Natural killer cell (primary cell): ENCODE measurements at places on chromosomes 12 and 14. TPM values are rescaled to one million over a fixed set of nuclear protein-coding genes. Genes with fewer than 3 reads are reported as not detected.
A peak's percentile ranks its signal among the peaks of the same experiment; 100 is the strongest.

DNA sequence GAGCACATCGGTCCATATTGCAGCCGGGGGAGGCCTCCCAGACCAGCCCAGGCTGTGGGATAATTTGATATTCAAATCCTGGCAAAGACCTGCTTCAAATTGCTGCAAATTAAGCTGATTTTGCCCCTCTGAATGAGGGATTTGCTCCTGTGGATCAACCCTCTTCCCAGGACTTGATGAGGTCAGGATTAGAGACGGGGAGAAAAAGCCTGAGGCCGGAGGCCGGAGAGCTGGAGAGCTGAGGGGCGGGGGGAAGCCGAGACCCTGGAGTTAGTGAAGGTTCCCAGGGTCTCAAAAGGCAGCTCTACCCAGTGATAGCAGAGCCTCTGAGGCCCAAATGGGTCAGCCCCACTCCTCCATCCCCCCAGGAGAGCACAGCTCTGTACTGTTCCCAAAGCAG lies 17.5 kb upstream of the VSX2 start:
- no peaks in the 10 kb centered on the region for H3K36me3 ChIP-seq
- peaks cover 7% of the 10 kb centered on the region for H3K27me3 ChIP-seq
- H3K4me1 ChIP-seq: peaks cover 8% of the 10 kb centered on the region
- DNase-seq: no peak
- no peak overlapping the region for H3K4me3 ChIP-seq

- no peak overlapping the region for H3K4me3 ChIP-seq
- H3K36me3 ChIP-seq: peaks cover 50% of the 10 kb centered on the region
- no peaks in the 10 kb centered on the region for H3K27me3 ChIP-seq
These were observed 84.7 kb downstream of the HECTD1 start for GRCh38 chr14:31122921-31123320.

- H3K4me3 ChIP-seq: no peak overlapping the region
- no peaks in the 10 kb centered on the region for H3K36me3 ChIP-seq
- H3K4me1 ChIP-seq: no peaks in the 10 kb centered on the region
- H3K27ac ChIP-seq: no peak overlapping the region
- DNase-seq: no peak
These were observed 7.5 kb upstream of the KLHL42 start for GRCh38 chr12:27772328-27773049.

- peak overlapping the region; percentile 65 for H3K27ac ChIP-seq
- no peaks in the 10 kb centered on the region for H3K36me3 ChIP-seq
- H3K4me3 ChIP-seq: no peak overlapping the region
- H3K27me3 ChIP-seq: no peaks in the 10 kb centered on the region
- H3K4me1 ChIP-seq: peaks cover 65% of the 10 kb centered on the region
These were observed 5.7 kb upstream of the SYNE3 start for GRCh38 chr14:95522116-95522515.

DNA sequence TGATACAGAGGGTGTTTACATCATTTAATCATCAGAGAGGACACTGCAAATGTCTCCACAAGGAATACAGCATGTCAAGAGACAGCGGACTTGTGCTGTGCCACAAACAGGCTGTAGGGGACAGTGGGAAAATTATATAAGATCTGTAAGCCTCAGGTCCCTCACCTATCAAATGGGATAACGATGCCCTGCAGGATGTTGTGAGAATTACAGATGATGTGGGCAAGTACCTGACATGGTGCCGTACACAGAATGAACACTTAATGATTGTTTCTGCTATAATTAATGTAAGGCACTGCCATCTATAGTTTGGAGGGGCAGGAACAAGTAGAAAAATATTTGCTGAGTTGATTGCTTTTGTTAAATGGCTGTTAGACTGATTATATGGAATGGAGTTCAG lies 81.9 kb upstream of the GTF2A1 start:
- H3K36me3 ChIP-seq: no peaks in the 10 kb centered on the region
- no peaks in the 10 kb centered on the region for H3K27me3 ChIP-seq
- no peak for DNase-seq

DNA sequence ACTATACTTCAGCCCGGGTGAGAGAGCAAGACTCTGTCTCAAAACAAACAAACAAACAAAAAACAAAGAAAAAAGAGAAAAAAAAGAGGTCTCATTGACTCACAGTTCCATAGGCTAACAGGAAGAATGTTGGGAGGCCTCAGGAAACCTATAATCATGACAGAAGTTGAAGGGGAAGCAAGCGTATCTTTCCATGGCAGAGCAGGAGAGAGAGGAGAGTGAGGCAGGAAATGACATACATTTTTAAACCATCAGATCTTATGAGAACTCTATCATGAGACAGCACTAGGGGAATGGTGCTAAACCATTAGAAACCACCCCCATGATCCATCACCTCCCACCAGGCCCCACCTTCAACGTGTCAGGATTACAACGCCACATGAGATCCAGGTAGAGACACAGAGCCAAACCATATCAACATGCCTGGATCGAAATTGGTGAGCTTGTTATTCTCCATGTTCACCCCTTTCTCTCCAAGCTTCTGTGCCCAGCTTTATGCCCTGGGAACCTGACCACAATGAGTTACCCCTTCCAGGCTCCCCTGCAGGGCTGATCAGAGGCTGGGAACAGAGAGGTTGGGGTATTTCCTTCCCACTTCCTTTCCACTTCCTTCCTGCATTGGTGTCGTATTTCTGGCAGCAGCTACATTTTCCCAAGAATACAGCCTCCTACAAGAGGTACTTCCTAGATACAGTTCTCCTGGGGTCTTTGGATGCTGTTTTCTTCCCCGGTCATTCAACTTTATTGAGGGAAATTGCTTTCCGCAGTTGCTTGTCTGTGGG lies 219.3 kb upstream of the FLRT2 start:
- no peaks in the 10 kb centered on the region for H3K27me3 ChIP-seq
- no peak overlapping the region for H3K27ac ChIP-seq
- no peaks in the 10 kb centered on the region for H3K36me3 ChIP-seq
- no peak for DNase-seq
- H3K4me3 ChIP-seq: no peak overlapping the region

- H3K27me3 ChIP-seq: no peaks in the 10 kb centered on the region
- DNase-seq: no peak
- no peaks in the 10 kb centered on the region for H3K4me1 ChIP-seq
These were observed 17.8 kb downstream of the ANKLE2 start for GRCh38 chr12:132743831-132744230.

DNA sequence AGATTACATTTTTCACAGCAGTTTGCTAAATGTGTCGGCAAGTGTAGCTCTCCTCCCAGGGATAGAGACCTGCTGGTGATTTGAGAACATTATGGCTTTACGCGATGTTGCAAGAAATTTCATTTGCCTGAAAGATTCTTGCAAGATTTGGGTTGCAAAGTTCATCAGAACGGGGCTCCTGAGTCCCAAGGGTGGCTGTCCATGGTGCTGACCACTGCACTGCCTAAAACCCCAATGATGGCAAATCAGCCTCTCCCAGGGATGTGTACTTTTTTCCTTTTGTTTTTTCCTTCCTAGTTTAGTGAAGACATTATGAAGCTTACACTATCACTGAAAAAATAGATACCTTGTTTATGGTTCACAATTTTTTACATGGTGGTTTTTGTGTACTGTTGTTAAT lies 85.4 kb downstream of the WSCD2 start:
- H3K36me3 ChIP-seq: no peaks in the 10 kb centered on the region
- DNase-seq: peak; percentile 30
- no peaks in the 10 kb centered on the region for H3K4me1 ChIP-seq
- H3K4me3 ChIP-seq: no peak overlapping the region

GRCh38 chr14:91261115-91261514 lies 16.6 kb upstream of the GPR68 start:
- H3K27ac ChIP-seq: peak overlapping the region; percentile 82
- H3K4me3 ChIP-seq: no peak overlapping the region
- H3K36me3 ChIP-seq: no peaks in the 10 kb centered on the region

- no peak for DNase-seq
- no peak overlapping the region for H3K4me3 ChIP-seq
- no peak overlapping the region for H3K27ac ChIP-seq
- H3K27me3 ChIP-seq: no peaks in the 10 kb centered on the region
- no peaks in the 10 kb centered on the region for H3K4me1 ChIP-seq
These were observed 53.3 kb downstream of the ACACB start for GRCh38 chr12:109169686-109170085.

DNA sequence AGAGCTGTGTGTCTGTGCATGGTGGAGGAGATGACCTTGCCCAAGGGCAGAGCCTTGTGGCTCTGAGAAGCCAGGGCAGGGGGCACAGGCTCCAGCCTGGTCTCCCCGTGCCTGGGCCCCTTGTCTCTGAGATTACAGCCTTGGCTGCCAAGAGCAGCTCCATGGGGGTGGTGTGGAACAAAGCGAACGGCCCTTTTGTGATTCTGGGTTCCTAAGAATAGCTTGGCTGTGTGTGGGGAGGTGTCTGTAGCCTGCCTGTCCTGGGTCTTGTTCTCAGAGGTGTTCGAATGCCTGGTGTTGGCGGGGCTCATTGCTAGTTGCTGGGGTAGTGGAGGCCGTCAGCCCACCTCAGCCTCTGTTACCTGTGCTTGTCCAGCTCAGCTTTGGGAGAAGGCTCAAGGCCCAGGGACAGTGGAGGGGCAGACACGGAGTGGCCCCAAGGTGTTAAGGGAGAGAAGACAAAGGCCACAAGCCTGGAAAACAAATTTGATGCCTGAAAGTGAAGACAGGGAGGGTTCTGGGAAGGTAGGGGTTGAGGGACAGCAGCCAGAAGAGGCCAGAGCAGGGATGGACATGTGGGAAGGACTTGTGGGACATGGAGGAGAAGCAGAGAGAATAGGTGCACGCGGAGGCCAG lies 7.4 kb upstream of the MYH7 start:
- no peaks in the 10 kb centered on the region for H3K36me3 ChIP-seq
- no peak overlapping the region for H3K4me3 ChIP-seq
- no peak for DNase-seq
- no peaks in the 10 kb centered on the region for H3K4me1 ChIP-seq
- no peak overlapping the region for H3K27ac ChIP-seq

DNA sequence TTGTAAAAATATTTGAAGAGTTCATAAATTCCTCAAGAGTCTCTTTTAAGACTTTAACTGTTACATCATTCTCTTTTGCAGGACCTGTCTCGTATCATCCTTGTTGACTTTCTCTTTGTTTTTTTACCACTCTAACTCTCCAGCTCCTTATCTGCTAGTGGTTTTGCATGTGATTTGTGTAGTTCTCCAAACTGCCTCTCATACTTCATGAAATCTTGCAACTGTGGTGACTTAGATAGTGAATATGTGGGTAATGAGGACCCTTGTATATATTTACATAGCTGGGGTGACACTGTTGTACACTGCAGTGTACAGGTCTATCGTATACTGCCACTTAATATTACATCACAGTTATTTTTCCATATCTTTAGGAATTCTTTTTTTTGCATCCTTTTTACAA lies 40.2 kb upstream of the EMP1 start:
- no peaks in the 10 kb centered on the region for H3K27me3 ChIP-seq
- no peak overlapping the region for H3K27ac ChIP-seq
- H3K36me3 ChIP-seq: no peaks in the 10 kb centered on the region
- no peak overlapping the region for H3K4me3 ChIP-seq

DNA sequence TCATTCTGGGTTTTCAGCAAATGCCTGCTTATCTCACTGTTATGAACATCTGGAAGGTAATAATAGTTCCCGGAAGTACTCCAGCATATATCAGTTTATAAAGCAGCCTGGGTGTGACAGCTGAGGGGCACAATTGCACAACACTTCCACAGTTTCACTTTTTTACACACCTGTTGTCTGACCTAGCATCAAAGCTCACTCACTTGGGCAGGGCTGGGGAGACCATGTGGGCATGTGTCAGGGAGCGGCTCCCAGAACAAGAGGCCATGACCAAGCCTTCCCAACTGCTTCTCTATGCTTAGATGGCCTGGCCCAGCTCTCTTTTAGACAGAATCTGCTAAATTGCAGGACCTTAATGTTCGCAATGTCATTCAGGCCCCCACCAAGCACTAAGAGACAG lies 51.1 kb upstream of the RIC8B start:
- no peaks in the 10 kb centered on the region for H3K27me3 ChIP-seq
- H3K27ac ChIP-seq: no peak overlapping the region
- no peak overlapping the region for H3K4me3 ChIP-seq
- H3K4me1 ChIP-seq: no peaks in the 10 kb centered on the region
- no peak for DNase-seq
- H3K36me3 ChIP-seq: no peaks in the 10 kb centered on the region

- no peak overlapping the region for H3K4me3 ChIP-seq
- no peaks in the 10 kb centered on the region for H3K36me3 ChIP-seq
- DNase-seq: no peak
- H3K27ac ChIP-seq: no peak overlapping the region
- no peaks in the 10 kb centered on the region for H3K27me3 ChIP-seq
- H3K4me1 ChIP-seq: no peaks in the 10 kb centered on the region
These were observed 64.5 kb upstream of the SSTR1 start for GRCh38 chr14:38143170-38143569.

GRCh38 chr12:29759950-29760349 lies 23.8 kb downstream of the TMTC1 start:
- H3K4me3 ChIP-seq: no peak overlapping the region
- H3K4me1 ChIP-seq: no peaks in the 10 kb centered on the region
- H3K36me3 ChIP-seq: no peaks in the 10 kb centered on the region
- no peak overlapping the region for H3K27ac ChIP-seq
- H3K27me3 ChIP-seq: no peaks in the 10 kb centered on the region

GRCh38 chr14:101950516-101951215 lies 13.7 kb upstream of the DYNC1H1 start:
- H3K27ac ChIP-seq: no peak overlapping the region
- peaks cover 20% of the 10 kb centered on the region for H3K4me1 ChIP-seq
- no peaks in the 10 kb centered on the region for H3K36me3 ChIP-seq
- H3K27me3 ChIP-seq: peaks cover 2% of the 10 kb centered on the region
- no peak overlapping the region for H3K4me3 ChIP-seq
- no peak for DNase-seq

DNA sequence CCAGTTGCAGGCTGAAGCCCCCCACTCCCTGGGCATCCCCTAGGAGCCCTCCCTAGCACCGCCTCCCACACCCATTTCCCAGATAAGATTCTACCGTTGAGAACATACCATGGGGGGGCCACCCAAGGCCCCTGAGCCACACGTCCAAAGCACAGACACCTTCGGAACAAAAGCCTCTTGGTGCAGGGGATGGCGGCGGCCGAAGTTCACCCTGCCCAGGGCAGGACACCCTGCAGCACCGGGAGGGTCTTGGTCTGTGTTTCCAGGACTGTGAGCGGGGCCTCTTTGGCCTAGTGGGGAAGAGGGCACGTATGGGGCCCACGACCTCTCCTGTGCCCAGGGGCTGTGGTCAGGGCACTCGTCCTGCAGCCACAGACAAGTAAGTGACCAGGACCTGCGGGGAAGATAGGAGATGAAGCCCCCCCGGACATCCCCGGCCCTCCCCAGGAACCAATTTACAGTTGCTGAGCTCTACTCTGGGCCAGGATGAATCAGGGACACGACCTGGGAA lies 154.3 kb upstream of the C14orf180 start:
- DNase-seq: no peak
- no peak overlapping the region for H3K4me3 ChIP-seq
- H3K36me3 ChIP-seq: no peaks in the 10 kb centered on the region
- H3K27ac ChIP-seq: no peak overlapping the region
- no peaks in the 10 kb centered on the region for H3K27me3 ChIP-seq

GRCh38 chr12:19154686-19155085 lies 25.2 kb downstream of the PLEKHA5 start:
- H3K27me3 ChIP-seq: no peaks in the 10 kb centered on the region
- H3K4me3 ChIP-seq: no peak overlapping the region
- no peak for DNase-seq

SLC17A8 gene
- total RNA-seq: not detected

SLC7A8 gene
- total RNA-seq: 1.2 TPM

GALNT4 gene
- total RNA-seq: 14.3 TPM

PIK3C2G gene
- total RNA-seq: not detected

FSCB gene
- not detected for total RNA-seq

MGP gene
- total RNA-seq: not detected

KERA gene
- total RNA-seq: not detected

CIT gene
- 4.2 TPM for total RNA-seq

SLC10A1 gene
- total RNA-seq: not detected

VCPKMT gene
- total RNA-seq: 21.8 TPM

PDE3A gene
- 0.20 TPM for total RNA-seq
